Fibroblast of upper back skin (primary cell): ENCODE measurements at places on chromosomes 4 and X.
A peak's percentile ranks its signal among the peaks of the same experiment; 100 is the strongest.

- peak; percentile 1 for DNase-seq
Measured at GRCh38 chr4:161252520-161253141, 911.2 kb downstream of the FSTL5 start.

DNA sequence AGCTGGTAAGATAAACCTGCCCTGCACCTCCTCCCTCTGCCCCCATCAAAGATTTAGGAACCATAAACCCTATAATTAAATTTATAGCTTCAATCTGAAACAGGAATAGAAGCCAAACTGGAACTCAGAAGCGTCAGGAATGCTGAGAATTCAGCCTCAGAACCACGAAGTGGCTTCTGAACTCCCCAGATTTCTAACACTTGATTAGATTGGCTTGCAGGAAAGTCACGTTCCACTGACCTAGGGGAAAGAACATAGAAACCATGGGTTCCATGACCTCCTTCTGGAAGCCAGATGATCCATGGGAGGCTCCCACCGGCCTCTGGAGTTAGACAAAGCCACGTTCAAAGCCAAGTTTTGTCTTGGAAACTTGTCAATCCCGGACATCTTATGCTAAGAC, 356.5 kb downstream of the MID1IP1 start:
- peak; percentile 48 for DNase-seq

DNA sequence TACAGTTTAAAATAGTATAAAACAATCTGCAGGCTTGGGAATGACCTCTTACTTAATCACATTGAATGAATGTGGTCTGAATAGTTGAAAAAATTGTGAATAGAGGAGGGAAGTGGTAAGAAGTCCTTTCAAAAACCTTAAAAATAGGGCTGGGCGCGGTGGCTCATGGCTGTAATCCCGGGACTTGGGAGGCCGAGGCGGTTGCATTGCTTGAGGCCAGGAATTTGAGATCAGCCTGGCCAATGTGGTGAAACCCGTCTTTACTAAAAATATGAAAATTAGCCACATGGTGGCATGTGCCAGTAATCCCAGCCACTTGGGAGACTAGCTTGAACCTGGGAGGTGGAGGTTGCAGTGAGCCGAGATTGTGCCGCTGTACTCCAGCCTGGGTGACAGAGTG, 36.5 kb downstream of the HERC3 start:
- no peak for DNase-seq

DNA sequence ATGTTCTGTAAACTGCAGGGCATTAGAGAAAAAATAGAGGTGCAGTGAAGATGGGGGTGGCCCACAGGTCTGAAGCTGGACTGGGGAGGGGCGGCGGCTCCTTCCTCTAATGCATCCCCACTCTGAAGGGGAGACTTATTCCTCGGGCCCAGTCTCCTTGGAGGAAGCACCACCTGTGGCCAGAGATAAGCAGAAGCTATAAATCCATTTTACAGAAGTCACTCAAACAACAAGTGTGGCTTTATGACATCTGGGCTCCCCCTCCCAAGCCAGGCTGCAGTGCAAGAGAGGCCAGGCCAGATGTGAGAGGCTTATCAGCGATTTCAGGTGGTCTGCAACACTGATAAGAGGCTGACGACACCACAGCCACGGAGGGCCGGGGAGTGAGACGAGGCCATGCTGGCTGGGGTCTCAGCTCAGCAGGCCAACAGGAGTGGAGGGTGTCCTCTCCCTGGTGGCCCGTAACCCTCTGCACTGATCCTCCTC, 15.8 kb downstream of the CYTL1 start:
- DNase-seq: no peak

GRCh38 chrX:154488336-154489075, 1.9 kb downstream of the SLC10A3 start:
- DNase-seq: no peak
